ENCODE measurements at places on chromosomes 7 and 10.

DNA sequence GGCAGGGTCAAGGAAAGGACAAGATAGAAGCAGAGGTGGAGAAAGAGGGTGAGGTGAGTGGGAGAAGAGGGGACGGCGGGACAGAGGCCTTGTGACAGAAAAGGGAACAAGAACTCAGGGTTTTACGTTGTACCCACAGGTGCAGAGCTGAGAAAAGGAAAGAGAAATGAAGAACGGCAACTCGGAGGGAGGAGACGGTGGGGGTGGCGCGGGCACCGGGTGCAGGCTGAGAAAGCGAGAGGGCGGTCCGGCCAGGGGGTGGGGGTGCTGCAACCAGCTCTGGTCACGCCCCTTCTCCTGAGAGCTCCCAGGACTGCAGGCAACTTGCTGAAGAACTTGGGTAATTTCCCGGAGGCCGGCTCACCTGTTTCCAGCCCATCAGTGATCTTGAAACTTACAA is 65.3 kb downstream of the CARD11 start:
- no peak for DNase-seq

DNA sequence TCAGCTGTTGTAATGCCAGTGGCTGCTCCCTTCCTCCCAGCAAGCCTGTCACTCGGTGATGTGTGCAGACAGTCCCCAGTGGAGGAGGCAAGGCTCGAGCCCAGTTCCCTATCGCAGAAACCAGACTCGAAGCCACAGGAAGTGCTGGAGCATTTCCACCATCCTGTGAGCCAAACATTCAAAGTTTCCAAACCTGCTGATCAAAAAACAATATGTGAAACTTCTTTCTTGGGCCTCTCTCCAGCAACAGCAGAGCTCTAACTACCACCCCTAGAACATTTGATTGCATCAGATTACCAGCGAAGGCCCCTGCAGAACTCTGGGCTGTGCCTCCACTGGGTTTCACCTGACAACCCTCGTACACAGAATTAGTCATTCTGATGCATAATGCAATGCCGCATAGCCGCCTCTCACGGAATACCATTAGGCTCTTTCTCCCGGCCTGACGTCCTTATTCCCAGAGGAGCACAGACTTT is 94.0 kb downstream of the ELMO1 start:
- no peak for DNase-seq

GRCh38 chr7:29839921-29840320 is 33.6 kb downstream of the WIPF3 start:
- DNase-seq, result no peak

GRCh38 chr10:110075686-110076085 is 67.9 kb downstream of the ADD3 start:
- no peak for DNase-seq

- DNase-seq, result no peak
These were observed 6.0 kb upstream of the LIPA start for GRCh38 chr10:89257581-89257980.

DNA sequence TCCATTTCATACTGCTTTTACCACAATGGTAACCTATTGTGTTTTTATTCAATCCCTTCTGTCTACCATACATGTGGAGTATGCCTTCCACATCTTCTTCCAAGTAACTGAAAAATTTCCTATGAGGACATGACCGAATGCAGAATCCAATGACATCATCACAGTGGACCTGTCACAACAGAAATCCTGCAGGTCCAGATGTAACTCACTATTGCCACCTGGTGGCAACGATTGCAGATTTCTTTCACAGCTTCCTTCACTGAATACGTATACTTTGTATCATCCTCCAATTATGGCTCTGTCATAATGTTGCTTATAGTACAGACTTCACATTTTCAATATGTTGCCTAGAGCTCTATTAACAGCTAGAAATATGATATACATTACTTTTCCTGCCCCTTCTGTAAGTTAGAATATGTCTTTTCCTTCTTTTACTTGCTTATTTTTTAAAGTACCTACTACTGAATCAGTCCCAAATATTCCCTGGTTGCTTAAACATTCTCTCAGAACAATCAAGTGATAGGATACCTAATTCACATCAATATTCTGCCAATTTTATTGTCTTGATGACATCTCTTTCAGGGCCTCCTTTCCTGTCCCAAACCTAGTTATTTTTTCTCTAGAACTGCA is 45.4 kb downstream of the SLC13A1 start:
- DNase-seq, result peak; percentile 71

DNA sequence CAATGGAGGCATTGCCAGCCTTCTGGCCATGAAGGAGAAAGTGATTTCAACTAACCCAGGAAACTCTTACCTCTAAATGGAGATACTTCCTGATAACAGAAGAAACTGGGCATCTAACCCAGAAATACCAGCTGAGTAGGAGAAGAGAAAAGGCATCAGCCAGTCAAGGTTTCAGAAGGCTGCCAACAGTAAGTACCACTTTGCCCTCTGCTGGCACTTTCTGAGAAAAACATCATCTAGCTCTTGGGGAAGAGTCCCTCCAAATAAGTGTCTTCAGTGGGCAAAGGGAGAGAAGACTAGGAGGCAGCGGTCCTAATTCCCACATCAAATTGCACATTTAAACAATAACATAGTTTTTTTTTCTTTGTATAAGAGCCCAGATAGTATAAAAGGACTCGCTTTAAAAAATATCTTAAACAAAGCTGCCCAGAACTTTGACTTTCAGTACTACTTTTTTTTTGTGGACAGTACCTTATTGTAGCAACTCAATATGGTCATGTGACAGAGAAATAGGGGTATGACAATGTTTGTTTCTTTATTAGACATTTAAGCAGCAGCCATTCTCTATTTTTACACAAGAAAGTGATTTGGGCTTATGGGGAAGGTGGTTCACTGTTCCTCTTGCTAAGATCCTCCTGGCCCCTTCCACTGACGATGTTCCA is 157.3 kb downstream of the CTTNBP2 start:
- peak; percentile 58 for DNase-seq

GRCh38 chr7:139946533-139946932 is 116.2 kb downstream of the PARP12 start:
- DNase-seq, result no peak

GRCh38 chr10:103820101-103821062 is 35.0 kb downstream of the SH3PXD2A start:
- DNase-seq, result peak; percentile 78

DNA sequence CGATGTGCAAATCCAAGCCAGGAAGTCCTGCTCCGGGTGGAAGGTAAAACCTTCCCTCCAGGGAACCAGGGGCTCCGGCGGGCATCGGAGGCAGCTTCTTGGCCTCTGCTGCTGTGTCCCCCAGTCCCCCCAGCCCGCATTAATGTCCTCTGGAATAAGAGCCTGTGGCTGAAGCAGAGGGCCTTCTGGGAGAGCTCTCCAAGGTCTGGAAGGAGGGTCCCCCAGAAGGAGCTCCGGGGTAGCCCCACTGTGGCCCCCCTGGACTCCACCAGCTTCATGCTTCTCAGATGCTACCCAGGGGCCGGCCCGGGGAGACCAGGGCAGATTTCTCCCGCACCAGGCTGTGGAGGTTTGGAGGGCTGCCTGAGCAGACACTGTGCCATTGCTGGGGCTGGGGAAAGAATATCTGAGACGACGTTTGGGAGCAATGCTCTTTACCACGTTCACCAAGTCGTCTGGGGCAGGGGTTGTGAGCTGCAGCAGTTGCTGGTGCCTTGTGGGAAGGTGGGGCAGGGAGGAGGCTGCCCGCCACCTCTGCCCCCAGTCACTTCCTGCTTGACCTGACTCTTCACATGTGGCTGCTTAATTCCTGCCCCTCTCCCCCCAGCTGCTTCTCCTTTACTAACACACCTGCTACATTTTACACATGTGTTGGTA is 8.3 kb downstream of the ZNF853 start:
- no peak for DNase-seq

- DNase-seq, result no peak
These were observed 21.6 kb downstream of the PTER start for GRCh38 chr10:16458166-16458955.

GRCh38 chr10:50577681-50578350 is 45.9 kb downstream of the SGMS1 start:
- no peak for DNase-seq

DNA sequence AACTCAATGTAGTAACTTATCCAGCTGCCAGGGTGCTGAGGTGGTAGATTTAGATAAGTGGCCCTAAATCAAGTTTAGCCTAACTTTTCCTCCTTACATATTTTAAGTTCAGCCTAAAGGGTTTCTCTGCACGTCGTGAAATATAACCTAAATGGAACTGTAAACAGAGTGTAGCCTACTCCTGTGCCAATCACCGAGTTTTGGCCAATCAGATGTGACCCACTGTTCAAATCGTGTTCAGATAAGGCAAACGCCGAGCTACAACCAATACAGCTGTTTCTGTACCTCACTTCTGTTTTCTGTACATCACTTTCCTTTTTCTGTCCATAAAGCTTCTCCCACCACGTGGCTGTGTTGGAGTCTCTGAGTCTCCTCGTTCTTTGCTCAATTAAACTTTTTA is 904.2 kb upstream of the POT1 start:
- no peak for DNase-seq

GRCh38 chr7:149477494-149478443 is 16.9 kb upstream of the ZNF777 start:
- no peak for DNase-seq

DNA sequence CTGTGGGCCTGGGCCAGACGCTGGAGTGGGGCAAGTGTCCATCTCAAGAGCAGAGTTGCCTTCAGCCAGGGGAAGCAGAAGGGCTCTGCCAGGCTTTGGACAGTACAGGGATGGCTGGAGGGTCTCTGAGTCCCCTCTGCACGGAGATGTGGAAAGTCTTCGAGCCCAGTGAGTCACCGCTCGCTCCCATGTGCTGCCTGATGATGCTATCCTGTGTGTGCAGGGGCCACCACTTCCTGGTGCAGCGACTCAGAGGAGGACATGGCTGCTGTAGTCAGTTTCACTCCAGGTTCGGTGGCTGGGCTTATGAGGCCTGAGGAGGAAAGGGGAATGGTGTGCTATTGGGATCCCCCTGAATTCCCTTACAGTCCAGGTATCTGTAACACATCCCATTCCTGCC is 6.0 kb downstream of the ADCYAP1R1 start:
- peak; percentile 75 for DNase-seq

DNA sequence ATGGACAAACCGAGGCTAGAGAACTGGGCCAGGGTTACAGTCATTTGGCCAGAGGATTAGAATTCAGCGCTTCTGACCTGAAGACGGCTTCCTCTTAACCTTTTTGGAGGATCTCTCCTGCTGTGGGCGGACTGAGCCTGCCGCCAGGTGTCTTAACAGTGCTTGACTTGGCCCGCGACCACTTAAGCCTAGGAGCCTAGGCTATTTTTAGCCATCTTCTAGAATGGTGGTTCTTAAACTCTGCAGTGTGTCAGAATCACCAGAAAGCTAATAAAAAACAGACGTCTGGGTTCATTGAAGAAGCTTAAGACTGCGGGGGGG is 722 bp downstream of the MDH2 start:
- DNase-seq, result no peak

DNA sequence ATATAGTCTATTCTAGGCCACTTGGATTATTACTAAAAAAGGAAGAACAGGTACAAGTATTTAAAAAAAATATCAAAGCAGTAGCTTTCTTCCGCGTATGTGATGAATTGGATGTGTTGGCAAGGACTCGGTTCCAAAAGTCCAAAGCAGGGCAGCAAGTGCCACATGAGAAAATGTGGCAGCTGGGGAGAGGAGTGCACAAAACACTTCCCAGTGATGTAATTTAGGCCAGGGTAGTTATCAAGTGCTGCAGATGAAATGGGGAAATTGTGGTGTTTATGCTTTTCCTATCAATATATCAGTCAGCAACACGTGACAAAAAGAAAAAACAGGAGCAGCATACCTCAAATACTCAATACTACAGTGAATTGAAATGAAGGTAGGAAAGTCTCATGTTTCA is 7.0 kb downstream of the RHOBTB1 start:
- no peak for DNase-seq

DNA sequence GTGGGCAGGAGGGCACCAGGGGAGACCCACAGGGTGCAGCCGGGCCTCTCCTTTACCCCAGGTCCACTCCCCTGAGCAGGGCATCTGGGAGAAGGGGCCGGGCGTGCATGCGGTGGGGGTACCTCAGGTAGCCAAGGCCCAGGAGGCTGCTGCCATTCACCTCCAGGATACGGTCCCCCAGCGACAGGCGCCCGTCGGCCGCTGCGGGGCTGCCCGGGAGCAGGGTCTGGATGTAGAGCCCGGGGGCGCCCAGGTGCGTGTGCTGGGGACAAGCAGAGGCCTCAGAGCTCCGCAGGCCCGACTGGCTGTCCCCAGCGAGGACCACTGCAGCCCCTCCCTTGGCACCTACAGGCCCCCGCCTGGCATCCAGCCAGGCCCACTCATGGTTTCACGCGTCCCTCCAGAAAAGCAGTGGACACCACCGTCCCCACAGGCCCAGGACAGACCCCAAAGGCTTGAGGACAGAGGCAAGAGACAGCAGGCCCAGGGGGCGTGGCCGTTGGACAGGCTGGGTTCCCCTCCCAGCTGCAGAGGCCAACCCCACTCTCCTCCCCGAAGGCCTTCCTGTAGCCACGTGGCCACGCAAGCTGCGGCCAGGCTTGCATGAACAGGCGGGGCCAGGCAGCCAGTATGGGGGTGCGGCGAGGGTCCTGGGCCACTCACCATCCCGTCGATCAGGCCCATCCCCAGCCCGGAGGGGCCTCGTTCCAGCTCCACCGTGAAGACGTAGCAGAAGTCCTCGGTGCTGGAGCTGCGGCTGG is 24.3 kb downstream of the AP5Z1 start:
- peak; percentile 74 for DNase-seq

DNA sequence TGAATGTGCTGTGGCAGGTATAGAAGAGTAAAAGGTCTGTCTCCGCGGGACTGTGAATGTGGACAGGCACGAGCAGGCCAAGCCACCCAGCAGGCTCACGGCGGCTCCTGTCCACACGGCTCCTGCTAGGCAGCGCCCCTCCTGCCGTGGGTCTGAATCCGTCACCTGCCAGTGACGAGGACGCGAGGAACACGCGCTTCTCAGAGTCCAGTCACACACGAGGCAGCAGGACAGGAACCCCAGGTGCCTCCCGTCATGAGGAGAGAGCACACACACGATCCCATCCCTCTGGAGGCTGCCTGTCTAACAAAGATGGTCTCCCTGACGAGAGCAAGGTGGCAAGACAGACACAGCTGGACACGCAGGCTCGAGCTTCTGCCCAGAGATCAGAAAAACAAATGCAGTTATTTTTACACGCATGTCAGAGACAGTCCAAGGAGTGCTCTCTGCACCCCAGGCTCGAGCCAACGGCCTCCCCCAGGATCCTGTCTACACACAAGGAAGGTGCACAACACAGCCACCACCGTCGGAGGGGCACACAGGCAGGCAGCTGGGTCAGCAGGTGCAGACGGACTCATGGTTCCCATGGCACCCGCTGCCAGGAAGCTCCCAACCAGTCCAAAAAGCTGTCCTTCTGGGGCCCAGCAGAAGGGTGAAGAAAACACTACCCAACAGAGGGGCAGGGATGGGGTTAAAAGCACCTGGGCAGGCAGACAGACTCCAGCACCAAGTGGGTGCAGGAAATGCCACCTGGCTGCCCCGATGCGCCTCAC is 103.2 kb downstream of the MAD1L1 start:
- no peak for DNase-seq

DNA sequence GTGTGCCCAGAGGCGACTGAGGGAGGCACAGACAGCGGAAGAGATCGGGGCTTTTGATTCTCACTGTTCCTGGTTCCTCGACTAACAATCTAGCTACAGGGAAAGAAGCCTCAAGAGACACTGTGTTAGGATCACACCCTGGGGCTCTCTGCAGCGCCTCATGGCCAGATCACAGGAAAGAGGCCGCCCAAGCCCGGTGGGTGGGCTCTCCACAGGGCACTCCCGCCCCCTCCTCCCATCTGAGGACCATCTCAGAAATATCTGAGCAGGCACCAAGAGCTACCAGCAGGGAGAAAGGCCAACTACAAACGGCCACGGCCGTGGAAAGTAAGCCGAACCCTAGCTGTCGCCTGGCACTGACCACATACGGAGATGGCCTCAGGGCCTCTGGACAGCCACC is 224.2 kb downstream of the MLLT10 start:
- DNase-seq, result no peak
